ENCODE measurements at places on chromosomes 1 and 21.

- DNase-seq: no peak
Observed at GRCh38 chr21:18228060-18228739, 16.4 kb upstream of the CHODL start.

DNA sequence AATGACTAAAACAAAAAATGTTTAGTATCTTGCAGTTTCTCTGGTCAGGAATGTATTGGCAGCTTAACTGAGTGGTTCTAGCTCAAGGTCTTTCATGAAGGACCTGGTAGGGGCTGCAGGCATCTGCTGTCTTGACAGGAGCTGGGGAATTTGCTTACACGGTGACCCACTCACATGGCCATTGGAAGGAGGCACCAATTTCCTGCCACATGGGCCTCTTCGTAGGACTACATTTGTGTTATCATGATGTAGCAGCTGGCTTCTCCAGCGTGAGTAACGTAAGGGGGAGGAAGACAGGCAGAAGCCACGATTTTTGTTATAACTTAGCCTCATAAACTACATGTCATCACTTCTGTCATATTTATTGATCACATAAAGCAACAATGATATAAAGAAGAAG, 376.3 kb downstream of the AMY1C start:
- no peak for DNase-seq

DNA sequence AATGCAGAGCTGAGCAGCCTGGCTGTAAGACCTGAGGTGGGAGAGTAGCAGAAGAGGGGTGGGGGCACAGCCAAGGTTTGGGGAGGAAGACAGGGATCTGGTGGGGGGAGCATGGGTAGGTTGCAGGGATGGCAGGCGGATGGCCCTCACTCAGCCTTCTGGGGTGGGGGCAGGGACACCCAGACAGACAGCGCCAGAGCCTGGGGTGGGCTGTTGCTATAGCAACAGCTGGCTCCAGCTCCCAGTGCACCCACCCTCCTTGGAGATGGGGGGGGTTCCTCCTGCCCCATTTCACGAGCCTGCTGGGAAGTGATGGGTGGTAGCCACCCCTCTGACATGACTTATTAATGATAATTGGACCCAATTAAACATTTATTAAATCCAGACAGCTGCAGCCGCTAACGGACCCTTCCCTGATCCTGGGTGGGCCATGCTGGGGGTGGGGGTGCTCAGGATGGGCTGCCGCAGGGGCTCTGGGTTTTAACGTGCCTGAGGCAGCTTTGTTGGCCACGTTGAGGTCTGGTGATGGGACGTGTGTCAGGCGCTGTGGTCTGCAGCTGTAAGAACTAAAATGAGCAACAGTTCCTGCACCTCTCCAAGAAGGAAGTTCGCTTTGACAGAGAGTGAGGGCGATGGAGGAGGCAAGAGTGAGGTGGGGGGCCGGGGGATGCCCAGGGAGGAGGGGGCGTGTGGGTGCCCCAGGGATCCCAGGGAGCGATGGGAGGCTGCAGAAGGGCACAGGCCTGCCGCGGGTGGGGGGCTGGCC, 19.4 kb downstream of the AGRN start:
- no peak for DNase-seq

DNA sequence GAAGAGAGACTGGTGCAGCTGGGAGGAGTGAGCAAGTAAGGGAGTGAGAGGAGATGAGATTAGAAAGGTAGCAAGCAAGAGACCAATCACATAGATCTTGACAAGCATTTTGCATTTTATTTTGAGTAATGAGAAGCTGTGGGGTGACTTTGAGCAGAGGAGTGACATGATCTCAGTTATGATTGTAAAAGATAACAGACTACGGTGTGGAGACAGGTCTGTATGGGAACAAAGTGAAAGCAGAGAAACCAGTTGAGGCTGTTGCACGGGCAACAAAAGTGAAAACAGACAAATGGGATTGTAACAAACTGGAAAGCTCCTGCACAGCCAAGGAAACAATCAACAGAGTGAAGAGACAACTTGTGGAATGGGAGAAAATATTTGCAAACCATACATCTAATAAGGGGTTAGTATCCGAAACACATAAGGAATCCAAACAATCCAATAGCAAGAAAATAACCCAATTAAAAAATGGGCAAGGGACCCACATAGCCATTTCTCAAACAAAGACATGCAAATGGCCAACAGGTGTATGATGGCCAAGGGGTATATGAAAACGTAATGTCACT, 68.4 kb downstream of the SNRPE start:
- no peak for DNase-seq

GRCh38 chr1:25971811-25972180, 26.1 kb downstream of the PAFAH2 start:
- no peak for DNase-seq

DNA sequence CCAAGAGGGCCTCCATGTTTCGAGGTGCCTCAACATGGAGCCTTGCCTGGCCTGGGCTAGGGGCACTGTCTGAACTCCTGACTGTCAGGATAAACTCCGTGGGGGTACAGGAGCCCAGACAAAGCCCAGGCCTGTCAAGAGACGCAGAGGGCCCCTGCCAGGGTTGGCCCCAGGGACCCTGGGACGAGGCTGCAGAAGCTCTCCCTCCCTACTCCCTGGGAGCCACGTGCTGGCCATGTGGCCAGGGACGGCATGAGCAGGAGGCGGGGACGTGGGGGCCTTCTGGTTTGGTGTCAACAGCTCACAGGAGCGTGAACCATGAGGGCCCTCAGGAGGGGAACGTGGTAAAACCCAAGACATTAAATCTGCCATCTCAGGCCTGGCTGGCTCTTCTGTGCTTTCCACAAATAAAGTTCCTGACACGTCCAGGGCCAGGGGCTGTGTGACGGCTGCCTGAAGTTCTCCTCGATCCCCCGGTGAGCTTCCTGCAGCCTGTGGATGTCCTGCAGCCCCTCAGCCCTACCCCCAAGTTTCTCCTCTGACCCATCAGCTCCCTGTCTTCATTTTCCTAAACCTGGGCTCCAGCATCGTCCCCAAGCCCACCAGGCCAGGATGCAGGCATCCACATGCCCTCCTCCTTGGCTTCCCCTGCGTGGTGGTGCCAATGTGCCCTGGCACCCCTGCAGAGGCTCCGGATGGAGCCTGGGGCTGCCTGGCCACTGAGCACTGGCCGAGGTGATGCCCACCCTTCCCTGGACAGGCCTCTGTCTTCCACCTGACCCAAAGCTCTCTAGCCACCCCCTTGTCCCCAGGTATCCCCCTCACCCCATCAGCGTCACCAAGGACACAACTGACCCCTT, 12.8 kb upstream of the LRRC3 start:
- no peak for DNase-seq

GRCh38 chr1:151843398-151843797, 3.8 kb upstream of the C2CD4D start:
- no peak for DNase-seq

- peak; percentile 33 for DNase-seq
Observed at GRCh38 chr1:24870551-24871195, 59.4 kb downstream of the RUNX3 start.

DNA sequence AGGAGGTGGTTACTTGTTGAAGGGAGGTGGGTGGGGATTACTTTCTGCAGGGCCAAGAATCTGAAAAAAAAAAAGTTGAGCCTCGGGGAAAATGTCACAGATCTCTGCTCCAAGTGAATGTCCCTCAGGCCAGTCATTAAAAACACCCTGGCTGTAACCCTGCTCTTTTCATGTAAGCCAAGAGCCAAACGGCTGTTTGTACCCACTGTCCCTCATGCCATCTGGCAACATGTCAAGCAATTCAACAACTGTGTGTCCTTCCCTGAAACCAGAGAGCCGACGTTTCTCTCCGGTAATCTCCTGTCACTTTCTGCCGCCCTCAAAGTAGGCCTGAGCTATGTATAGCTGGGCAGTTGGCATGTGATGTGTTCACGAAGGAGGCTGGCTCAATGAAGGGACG, 14.7 kb downstream of the CASQ2 start:
- DNase-seq: no peak

- no peak for DNase-seq
Observed at GRCh38 chr1:34928066-34928696, 1.3 kb downstream of the DLGAP3 start.

DNA sequence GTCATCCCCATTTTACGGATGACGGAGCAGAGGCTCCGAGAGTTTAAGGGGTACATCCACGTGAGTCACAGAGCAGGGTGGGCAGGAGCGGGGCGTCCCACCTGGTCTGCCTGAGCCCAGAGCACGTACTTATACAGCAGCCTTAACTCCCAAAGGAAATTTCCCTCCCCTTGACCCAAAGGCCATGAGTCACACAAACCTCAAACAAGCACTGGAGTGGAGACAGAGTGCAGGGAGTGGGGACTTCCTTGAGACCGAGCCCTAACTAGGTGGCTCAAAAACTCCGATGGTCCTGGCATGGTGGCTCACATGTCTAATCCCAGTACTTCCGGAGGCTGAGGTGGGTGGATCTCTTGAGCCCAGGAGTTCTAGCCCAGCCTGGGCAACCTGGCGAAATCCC, 141.6 kb upstream of the KLHDC7A start:
- DNase-seq: no peak

DNA sequence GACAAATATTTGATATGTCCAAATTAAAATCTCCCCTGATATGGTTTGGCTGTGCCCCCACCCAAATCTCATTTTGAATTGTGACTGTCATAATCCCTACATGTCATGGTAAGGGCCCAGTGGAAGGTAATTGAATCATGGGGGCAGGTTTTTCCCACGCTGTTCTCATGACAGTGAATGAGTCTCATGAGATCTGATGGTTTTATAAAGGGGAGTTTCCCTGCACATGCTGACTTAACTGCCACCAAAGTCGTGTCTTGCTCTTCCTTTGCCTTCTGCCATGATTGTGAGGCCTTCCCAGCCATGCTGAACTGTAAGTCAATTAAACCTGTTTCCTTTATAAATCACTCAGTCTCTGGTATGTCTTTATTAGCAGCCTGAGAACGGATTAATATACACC, 207.0 kb downstream of the BARHL2 start:
- no peak for DNase-seq

- DNase-seq: no peak
Observed at GRCh38 chr1:236673289-236673919, 12.9 kb upstream of the ACTN2 start.

DNA sequence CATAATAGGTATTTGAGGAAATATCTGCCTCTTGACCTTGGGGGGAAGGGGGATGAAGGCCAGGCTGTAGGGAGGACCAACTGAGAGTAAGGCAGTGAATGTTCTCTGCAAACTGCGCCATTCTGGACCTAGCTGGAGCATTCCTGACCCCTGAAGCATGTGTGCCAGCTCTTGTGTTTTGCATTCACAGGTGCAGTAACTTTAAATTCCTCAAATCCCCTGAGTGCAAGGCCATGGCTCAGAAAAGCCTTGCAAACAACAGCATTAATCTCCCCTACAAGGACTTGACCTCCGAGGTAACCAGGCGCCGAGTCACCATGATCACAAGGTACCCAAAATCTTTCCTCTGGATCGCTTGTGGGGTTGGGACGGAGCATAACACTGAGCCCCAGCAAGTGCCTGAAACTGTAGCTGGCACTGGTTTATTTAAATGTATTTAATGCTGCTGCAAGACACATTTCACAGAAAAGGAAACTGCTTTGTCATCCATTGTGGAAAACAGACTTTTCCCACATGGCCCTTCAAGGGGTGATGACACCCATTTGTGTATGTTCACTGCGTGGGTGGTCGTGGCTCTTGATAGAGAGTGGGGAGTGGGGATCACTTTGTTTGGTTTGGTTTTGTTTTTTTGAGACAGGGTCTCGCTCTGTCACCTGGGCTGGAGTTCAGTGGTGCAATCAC, 1.7 kb downstream of the MYOCOS start:
- no peak for DNase-seq

DNA sequence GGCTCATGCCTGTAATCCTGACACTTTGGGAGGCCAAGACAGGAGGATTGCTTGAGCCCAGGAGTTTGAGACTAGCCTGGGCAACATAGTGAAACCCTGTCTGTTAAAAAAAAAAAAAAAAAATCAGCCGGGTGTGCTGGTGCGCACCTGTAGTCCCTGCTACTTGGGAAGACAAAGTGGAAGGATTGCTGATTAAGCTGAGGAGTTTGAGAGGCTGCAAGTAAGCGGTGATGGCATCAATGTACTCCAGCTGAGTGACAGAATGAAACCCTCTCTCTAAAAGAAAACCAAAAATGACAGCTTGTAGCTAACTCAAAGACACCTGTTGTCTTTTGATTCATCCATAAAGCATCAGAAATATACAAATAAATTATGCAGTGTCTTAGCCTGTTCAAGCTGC, 31.8 kb downstream of the SIPA1L2 start:
- DNase-seq: no peak

DNA sequence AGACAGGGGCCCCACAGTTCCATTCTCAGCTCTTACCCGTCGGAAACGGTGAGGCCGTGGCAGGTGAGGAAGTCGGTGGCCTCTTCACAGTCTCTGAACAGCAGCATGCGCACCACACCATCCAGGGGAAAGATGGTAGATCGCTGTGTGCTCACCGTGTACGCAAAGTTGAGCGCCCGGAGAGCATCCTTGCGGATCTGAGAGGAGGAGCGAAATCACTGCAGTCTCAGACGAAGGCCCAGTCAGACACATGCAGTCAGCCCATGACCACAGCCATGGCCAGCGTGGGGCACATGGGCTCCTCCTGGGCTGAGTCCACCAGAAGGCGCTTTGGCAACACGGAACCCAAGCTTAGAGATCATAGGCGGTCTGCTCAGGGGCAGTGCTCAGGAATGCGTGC, 18.5 kb downstream of the MCM3AP start:
- no peak for DNase-seq
